ENCODE measurements at places on chromosomes 2 and 18. TPM values are rescaled to one million over a fixed set of nuclear protein-coding genes. Genes with fewer than 3 reads are reported as not detected.

- DNase-seq, result no peak
Observed at GRCh38 chr2:224360801-224361251, 41.1 kb downstream of the FAM124B start.

- DNase-seq, result no peak
Observed at GRCh38 chr2:241641631-241642030, 4.1 kb downstream of the ATG4B start.

DNA sequence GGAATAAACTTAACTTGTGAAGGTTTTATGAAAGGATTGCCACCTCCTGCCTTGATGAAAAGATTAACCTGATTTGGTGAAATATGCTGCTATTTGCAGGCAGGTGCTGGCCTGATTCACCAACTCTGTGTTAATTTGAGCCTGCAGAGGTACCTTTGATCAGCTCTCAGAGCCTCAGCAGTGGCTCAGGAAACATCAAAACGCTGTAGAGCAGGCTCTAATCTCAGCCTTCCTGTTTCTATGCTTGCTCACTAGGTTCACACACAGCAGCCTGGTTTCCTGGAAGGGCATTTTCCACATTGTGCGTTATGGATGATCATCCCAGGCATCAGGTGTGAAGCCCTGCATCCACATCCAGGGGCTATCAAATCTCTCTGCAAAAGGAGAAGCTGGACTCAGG is 16.9 kb downstream of the TGIF1 start:
- no peak for DNase-seq

The RFX8 gene
- total RNA-seq, result 2.8 TPM

The CD207 gene
- 0.42 TPM for total RNA-seq

The FANCL gene
- 59.0 TPM for total RNA-seq

The TBC1D8 gene
- total RNA-seq, result 22.6 TPM

The DTNB gene
- total RNA-seq, result 101 TPM

The MC2R gene
- total RNA-seq, result not detected

Data from dorsolateral prefrontal cortex (tissue), 122 donors.